ENCODE measurements at places on chromosomes 5 and 9.

DNA sequence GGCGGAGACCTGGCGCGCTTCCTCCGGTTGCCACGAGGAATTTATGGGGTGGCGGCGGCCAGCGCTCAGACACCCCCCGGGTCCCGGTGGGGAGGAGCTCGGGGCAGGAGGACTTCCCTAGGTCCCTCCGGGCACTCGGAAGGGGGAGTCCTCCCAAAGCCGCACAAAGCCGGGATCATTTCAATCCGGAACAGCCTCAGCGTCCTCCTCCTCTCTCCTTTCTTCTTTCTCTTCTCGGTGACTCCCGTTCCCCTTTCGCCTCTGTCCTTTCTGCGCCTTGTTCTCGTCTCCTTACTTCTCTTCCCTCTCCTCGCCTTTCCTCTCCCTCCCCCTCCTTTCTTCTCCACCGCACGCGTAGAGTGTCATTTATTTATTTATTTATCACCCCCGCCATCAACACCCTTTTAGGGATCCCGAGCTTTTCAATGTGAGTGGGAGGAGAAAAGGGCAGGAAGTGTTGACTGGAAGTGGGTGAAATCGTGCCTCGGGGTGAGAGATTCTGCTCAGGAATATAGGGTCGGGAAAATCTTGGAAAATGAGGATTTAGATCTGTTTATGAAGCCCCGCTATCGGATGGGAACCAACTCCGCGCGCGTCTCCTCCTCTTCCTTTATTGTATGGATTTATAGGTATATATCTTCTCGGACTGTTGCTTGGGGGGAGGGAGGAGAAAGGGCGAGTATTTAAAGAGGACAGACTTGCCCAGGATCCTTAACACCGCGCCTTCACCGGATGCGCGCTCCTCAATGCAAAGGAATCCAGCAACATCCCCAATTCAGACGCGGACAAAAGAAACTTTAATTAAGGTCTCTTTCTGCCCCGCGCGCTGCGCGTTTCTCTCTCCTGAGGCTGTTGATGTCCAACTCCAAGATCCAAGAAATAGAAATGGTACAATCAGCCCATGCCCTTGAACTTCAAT is 2.0 kb upstream of the ZNF462 start:
- DNase-seq: no peak

DNA sequence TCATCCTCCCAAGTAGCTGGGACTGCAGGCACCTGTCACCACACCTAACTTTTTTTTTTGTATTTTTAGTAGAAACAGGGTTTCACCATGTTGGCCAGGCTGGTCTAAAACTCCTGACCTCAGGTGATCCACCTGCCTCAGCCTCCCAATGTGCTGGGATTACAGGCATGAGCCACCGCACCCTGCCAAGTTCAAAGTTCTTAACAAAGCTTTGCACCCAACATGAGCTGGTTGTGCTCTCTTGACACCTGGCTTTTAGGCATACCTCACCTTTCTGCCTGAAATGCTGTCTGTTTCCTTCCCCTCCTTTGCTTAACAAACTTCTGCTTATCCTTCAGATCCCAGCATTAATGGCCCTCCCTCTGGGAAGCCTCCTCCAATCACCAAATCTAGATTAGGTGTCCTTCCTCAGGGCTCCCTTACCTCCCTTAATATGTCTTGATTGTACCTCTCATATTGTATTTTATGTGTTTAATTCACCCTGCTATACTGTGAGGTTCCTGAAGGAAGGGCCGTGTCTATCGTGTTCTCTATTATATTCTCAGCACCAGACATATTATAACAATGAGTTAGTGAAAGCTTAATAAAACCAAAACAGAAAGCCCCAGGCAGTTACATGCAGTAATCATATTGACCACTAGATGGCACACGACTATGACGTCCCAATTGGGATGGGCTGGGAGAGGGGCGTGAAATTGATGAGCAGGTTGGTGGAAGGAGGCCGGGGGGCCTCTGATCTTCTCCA is 62.9 kb upstream of the PPARGC1B start:
- no peak for DNase-seq

DNA sequence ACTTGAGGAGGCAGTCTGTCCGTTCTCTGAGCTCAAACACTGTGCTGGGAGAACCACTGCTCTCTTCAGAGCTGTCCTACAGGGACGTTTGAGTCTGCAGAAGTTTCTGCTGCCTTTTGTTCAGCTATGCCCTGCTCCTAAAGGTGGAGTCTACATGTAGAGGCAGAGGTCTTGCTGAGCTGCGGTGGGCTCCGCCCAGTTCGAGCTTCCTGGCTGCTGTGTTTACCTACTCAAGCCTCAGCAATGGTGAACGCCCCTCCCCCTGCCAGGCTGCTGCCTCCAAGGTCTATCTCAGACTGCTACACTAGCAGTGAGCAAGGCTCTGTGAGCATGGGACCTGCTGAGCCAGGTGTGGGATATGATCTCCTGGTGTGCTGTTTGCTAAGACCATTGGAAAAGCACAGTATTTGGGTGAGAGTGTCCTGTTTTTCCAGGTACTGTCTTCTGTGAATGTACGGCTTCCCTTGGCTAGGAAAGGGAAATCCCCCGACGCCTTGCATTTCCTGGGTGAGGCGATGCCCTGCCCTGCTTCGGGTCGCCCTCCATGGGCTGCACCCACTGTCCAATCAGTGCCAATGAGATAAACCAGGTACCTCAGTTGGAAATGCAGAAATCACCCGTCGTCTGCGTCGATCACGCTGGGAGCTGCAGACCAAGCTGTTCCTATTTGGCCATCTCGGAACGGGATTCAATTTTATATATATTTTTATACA is 58.5 kb downstream of the CNTRL start:
- no peak for DNase-seq

GRCh38 chr5:10536931-10537579 is 26.8 kb upstream of the ANKRD33B start:
- DNase-seq: no peak

DNA sequence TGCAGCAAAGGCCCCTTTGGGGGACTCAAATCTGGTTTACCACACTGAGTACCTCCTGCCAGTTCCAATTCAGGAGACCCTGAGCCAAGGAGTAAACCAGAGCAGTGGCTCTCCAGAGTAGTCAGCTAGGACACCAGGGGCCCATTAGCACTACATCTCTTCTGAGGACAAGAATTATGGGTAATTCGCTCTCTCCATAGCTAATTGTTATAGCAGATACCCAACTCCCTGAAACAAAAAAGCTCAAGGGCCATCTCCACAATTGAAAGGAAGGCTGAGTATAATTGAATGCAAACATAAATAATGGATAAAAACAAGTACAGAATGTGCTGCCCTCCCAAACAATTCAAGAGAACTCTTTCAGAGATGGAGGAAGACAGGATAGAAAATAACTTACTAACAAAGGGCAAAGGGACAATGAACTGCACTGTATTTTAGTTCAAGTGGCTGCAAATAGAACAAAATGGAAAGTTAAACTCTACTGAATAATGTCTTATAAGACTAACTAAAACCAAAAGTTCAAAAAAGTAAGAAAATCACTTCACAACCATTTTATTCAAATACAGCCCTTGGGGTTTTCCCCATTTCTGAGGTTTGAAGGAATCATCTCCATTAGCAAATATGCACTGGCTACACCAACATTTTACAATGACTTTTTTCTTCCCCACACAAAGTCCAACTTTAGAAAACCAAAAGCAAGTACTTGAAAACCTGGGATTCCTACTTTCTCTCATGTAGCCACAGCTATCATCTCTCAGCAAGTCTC is 118.8 kb downstream of the SIL1 start:
- DNase-seq: no peak

GRCh38 chr5:28748446-28748845 is 1710.1 kb upstream of the CDH9 start:
- no peak for DNase-seq

DNA sequence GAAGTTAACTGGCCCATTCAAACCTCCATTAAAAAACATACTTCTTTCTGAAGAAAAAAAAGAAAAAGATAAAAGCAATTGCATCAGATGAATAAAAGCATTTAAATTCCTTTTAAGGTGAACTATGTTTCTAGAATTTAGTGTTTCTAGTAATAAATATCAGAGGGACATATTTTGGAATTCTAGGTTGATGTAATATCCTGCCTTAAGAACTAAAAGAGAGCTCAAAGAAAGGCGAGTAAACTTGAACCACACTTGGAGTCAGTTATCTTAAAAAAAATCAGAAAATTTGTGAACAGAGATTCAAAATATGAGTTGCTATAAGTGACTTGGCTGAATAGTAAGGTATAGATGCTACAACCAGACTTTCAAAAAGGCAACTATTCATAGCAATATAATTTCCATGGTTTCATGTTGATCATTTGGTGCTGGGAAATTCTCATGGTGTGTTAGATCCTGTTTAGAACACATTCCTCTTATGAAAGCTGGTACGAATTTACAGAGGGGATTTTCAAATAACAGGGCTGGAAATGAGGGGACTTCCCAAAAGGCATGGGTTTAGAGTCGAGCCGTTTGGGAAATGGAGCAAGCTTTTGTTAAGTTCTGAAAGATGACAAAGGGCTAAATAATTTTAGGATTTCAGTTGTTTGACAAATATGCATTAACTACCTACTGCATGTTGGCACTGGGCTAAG is 37.6 kb upstream of the RAI14 start:
- DNase-seq: no peak

GRCh38 chr5:128216860-128217531 is 133.4 kb downstream of the SLC12A2 start:
- no peak for DNase-seq

DNA sequence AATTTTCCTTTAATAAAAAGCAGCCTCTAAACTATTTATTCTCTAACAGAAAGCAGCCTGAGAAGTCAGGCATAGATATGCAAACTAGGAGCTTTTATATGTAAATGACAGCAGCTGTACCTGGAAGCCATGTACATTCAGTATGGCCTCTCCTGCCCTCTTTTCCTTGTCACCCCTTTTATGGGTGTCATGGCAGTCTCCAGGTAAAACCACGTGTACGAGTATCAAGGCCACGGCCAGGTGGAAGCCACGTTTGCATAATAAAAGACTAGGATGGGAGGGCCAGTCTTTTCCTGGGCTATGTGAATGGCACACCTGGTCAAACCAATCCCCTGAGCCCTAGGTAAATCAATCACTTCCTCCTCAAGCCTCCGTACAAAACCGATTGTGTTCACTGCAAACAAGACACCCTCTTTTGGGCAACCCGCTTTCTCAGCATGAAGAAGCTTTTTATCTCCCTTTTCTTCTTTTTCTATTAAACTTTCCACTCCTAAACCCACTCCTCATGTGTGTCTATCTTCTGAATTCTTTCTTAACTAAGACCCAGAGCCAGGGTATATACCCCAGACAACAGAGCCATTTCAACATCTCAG is 419.5 kb upstream of the CTNND2 start:
- DNase-seq: no peak

GRCh38 chr5:39850291-39850690 is 425.5 kb upstream of the DAB2 start:
- no peak for DNase-seq

DNA sequence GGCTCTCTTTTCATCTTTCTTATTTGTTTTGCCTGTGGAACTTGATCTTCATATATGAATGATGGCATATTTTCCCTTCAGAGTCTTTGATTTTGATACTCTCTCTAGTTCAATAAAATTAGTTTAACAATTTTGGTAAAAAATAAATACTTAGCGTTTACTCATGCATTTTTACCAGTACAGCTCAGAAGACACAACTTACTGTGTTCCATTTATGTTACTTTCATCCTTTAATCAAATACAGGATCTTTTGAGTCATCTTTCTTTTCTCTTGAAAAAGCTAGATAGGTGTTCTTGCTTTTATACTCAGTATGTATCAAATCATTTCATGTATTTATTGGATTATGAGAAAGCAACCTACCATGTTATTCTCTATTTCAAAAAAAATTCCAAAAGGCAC is 47.1 kb upstream of the RICTOR start:
- no peak for DNase-seq

All from LNCaP clone FGC (cell line).